ENCODE measurements at places on chromosomes 2 and 18.

DNA sequence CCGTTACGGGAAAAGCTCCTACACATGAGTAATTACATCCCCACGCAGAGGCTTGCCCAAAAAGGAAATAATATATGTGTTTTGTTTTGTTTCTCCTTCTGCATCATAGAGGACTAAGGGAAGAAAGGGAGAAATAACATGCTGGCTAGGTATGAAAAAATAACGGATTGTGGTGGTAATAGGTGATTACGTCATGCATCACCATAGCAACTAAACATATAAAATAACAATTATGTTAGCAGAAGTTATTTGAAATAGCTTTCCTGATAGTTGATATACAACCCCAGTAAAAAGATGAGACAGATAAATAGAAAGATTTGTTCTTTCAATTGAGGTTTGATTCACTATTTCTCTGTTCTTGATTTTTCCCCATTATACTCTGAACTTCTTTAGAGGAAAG is 518.0 kb downstream of the ZNF516 start:
- no peak for DNase-seq

DNA sequence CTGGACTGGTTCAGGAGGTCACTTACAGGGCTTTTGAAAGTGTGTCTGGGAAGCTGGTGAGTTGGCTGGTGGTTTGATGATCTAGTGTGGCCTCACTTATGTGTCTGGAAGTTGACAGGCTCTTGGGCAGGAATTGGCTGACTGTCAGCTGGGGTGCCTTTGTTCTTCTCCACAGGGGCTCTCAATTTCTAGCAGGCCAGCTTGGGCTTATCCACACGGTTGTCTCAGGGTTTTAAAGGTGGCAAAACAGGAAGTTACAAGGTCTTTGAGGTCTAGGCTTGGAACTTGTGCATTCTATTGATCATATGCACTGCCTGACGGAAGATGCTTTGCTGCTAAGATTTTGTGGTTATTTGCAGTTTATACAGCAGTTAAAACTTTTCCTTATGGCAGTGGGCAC is 52.0 kb upstream of the CELF4 start:
- DNase-seq: no peak

- DNase-seq: no peak
Measured at GRCh38 chr2:79612999-79613398, 100.1 kb downstream of the CTNNA2 start.

DNA sequence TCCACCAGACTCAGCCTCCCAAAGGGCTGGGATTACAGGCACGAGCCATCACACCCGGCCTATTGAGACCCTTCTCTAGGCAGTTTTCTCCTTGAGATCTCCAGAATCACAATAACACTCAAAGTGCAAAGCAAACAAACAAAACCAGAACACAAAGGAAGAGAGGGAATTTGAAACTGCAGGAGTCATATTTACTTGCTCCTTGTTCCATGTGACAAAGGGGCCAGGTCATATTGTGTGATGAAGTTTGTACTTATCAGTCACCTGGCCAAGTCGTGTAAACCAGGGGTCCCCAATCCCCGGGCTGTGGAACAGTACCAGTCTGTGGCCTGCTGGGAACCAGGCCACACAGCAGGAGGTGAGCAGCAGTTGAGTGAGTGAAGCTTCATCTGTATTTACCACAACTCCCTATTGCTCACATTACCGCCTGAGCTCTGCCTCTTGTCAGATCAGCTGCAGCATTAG is 26.5 kb downstream of the SCYGR8 start:
- no peak for DNase-seq

Data from ACHN (cell line).